ENCODE measurements at places on chromosomes 16 and 17. TPM values are rescaled to one million over a fixed set of nuclear protein-coding genes. Genes with fewer than 3 reads are reported as not detected.

CCDC200 gene
- 0.39 TPM for polyA plus RNA-seq

KRTAP1-1 gene
- polyA plus RNA-seq, result 0.14 TPM

GLYR1 gene
- polyA plus RNA-seq, result 59.1 TPM

DNA sequence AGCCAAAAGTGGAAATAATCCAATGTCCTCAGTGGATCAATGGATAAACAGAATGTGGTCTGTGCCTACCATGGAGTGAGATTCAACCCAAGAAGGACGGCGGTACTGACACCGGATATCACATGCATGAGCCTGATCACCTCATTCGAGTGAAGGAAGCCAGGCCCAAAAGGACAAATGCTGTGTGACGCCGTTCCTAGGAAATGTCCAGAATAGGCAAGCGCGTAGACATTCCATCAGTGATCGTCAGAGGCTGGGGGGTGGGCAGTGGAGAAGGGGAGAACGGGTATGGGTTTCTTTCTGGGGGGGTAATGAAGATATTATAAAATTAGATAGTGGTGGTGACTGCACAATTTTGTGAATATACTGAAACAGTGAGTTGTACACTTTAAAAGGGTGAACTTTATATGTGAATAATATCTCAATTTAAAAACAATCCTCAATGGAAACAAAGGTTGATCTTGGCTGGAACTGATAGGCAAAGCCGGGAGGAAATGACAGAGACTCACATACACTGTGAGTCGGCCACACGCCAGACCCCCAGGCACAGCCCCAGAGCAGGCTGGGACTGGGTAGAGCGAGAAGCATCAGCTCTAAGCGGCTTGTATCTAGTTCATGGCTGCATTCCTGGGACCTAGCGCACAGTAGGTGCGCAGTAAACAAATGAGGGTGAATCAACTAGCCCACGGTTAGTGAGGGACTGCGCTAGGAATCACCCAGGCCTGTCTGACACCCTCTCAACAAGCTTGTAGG is 3.5 kb downstream of the DBNDD1 start:
- peaks cover 81% of the 10 kb centered on the region for H3K27me3 ChIP-seq
- no peak overlapping the region for H3K4me3 ChIP-seq
- peaks cover 16% of the 10 kb centered on the region for H3K4me1 ChIP-seq

GRCh38 chr17:44636562-44636961 is 19.7 kb upstream of the MEIOC start:
- no peak for DNase-seq
- no peak overlapping the region for H3K4me3 ChIP-seq

GSG1L gene
- polyA plus RNA-seq, result 0.07 TPM

DNA sequence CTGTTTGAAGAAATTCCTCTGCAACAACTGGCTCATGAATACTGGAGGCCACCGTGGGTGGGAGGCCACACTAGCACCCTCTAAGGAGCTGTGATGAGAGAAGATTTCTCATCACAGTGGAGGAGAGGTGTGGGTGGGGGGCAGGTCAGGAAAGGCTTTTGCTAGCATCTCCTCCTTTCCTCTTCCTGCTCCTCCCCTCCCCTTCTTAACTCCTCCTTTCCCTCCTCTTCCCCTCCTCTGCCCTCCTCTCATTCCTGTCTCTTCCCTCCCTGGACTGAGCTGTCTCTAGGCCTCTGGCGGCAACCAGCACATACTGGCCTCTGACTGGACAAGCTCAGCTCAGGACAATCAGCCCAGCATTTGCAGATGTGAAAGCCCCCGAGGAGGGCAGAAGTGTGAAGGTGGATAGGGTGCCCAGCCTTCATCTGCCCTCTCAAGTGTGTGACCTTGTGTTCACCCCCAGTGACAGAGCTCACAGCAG is 19.0 kb upstream of the LHX1 start:
- no peak overlapping the region for H3K27ac ChIP-seq
- H3K27me3 ChIP-seq, result peaks cover 72% of the 10 kb centered on the region
- no peak overlapping the region for H3K4me3 ChIP-seq
- no peaks in the 10 kb centered on the region for H3K36me3 ChIP-seq
- no peaks in the 10 kb centered on the region for H3K4me1 ChIP-seq

DNA sequence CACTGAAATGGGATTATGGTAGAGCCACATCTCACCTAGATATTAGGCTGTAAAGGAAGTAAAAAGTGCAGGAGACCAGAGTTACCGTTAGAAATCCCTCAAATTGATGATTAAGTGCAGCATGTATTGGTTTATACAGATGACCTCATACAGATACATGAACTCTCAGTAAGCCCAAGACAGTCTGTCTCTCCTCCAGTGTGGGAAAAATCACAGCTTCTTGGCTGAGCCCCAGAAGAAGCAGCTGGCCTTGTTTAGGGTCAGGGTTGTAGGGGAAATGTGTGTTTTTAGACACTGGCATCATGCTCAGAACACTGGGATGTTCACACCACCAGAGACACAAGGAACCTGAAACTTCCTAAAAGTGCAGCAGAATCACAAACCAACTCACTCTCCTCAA is 135.9 kb downstream of the KATNIP start:
- peaks cover 16% of the 10 kb centered on the region for H3K36me3 ChIP-seq
- no peaks in the 10 kb centered on the region for H3K4me1 ChIP-seq
- DNase-seq, result no peak
- no peak overlapping the region for H3K27ac ChIP-seq
- no peak overlapping the region for H3K4me3 ChIP-seq
- no peaks in the 10 kb centered on the region for H3K27me3 ChIP-seq

DNA sequence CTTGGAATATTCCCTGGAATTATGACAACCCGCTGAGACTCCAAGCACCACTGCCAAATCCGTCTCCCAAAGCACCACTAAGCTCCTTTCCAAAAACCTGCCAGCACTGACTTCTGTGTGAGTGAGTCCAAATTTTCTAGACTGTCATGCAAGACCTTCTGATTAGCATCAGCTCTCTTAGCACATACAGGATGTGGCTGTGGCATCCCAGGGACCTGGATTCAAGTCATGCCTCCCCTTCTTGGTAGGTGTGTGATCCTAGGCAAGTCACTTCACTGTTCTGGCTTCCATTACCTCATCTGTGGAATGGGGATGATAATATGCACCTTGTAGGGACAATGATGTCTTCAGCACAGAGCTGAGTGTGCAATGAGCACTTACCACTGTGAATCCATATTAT is 38.3 kb upstream of the USP7 start:
- H3K27me3 ChIP-seq, result no peaks in the 10 kb centered on the region
- no peak for DNase-seq
- no peaks in the 10 kb centered on the region for H3K4me1 ChIP-seq
- no peak overlapping the region for H3K4me3 ChIP-seq
- H3K36me3 ChIP-seq, result no peaks in the 10 kb centered on the region

RNF222 gene
- polyA plus RNA-seq, result 0.34 TPM

GRCh38 chr17:21537302-21537701 is 155.0 kb upstream of the KCNJ18 start:
- H3K4me3 ChIP-seq, result no peak overlapping the region
- no peak for DNase-seq
- no peaks in the 10 kb centered on the region for H3K27me3 ChIP-seq
- peaks cover 11% of the 10 kb centered on the region for H3K4me1 ChIP-seq

- H3K36me3 ChIP-seq, result no peaks in the 10 kb centered on the region
- H3K4me3 ChIP-seq, result no peak overlapping the region
- H3K27ac ChIP-seq, result no peak overlapping the region
- peaks cover 43% of the 10 kb centered on the region for H3K4me1 ChIP-seq
- no peaks in the 10 kb centered on the region for H3K27me3 ChIP-seq
- DNase-seq, result no peak
Observed at GRCh38 chr16:54053891-54054820, 232.4 kb downstream of the IRX3 start.

KRTAP4-6 gene
- polyA plus RNA-seq, result not detected

NOG gene
- 1.3 TPM for polyA plus RNA-seq

CHAD gene
- polyA plus RNA-seq, result 0.37 TPM

DNA sequence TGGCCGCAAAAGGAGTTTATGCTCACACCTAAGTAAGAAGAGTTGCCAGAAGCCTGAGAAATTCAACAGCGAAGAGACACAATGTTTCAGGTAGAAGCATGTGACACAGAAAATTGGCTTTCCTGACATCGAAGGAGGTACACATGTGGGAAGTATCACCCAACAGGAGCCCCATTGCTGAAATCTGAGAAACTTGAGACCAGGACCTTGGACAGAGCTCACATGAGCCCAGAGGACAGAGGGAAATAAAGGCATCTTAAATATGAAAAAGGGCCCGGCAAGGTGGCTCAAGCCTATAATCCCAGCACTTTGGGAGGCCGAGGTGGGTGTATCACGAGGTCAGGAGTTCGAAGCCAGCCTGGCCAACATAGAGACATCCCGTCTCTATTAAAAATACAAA is 304.1 kb upstream of the C16orf82 start:
- no peak for DNase-seq
- H3K4me1 ChIP-seq, result no peaks in the 10 kb centered on the region
- H3K27me3 ChIP-seq, result no peaks in the 10 kb centered on the region
- no peak overlapping the region for H3K4me3 ChIP-seq

DNA sequence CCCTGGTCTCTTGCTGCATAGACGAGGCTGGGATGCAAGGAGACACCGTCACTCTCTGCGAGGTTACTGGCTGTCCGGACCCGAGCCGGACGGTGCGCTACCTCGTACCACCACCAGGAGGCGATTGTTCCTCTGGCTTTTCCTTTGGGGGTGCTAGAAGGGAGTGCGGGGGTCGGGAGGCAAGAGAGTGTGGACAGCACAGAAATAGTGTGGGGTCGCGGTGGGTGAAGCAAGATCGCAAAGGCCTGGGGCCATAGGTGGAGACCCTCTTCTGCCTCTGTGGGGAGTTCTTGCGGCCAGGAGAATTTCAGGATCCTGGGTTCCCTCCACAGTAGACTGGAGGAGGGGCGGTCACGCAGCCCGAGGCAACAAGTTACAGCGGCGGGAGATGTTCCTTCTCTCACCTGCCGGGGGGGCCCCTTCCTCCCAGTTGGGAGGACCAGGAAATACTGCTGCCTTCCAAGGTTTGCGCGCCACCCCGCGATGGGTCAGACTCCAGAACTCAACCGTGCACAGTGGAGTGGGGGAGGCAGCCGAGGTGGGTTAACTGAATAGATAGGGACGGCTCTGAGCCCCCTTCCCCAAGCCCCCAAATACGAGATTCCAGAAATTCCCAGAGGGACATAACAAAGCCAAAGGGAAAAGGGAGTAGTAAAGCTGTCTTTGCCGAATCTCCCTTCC is 6.9 kb downstream of the PHOSPHO1 start:
- peaks cover 65% of the 10 kb centered on the region for H3K27me3 ChIP-seq
- peak overlapping the region; percentile 30 for H3K4me3 ChIP-seq
- no peak for DNase-seq
- no peak overlapping the region for H3K27ac ChIP-seq

ZDHHC1 gene
- polyA plus RNA-seq, result 2.5 TPM

PARD6A gene
- polyA plus RNA-seq, result 5.9 TPM

- DNase-seq, result no peak
- no peaks in the 10 kb centered on the region for H3K4me1 ChIP-seq
- H3K27ac ChIP-seq, result no peak overlapping the region
- H3K4me3 ChIP-seq, result no peak overlapping the region
- no peaks in the 10 kb centered on the region for H3K27me3 ChIP-seq
Observed at GRCh38 chr17:9973669-9974447, 68.8 kb upstream of the RCVRN start.

GRCh38 chr17:44900894-44901293 is 1.6 kb upstream of the EFTUD2 start:
- H3K4me1 ChIP-seq, result peaks cover 7% of the 10 kb centered on the region
- no peak for DNase-seq
- no peak overlapping the region for H3K27ac ChIP-seq
- no peaks in the 10 kb centered on the region for H3K36me3 ChIP-seq
- no peaks in the 10 kb centered on the region for H3K27me3 ChIP-seq
- no peak overlapping the region for H3K4me3 ChIP-seq

DNA sequence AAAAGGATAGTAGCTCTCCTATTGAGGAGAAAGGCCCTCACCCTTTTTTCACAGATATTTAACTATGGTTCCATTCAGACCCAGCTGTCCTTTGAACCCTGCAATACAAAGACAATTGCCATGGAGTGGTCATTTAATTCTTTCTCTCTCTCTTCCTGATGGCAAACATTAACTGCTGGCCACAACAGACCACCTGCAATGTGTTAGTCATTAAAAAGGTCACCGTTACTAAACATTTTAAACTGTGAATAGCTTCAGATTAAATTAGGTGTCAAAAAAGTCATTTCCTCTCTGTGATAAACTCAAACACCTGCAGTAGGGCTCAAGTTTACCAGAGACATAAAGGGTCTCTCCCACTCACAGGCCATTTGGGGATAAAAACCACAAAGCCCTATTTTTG is 697.2 kb downstream of the TOX3 start:
- H3K27me3 ChIP-seq, result no peaks in the 10 kb centered on the region
- H3K36me3 ChIP-seq, result no peaks in the 10 kb centered on the region
- no peak for DNase-seq
- H3K27ac ChIP-seq, result no peak overlapping the region
- H3K4me3 ChIP-seq, result no peak overlapping the region
- no peaks in the 10 kb centered on the region for H3K4me1 ChIP-seq

KRT25 gene
- polyA plus RNA-seq, result 1.0 TPM

DNA sequence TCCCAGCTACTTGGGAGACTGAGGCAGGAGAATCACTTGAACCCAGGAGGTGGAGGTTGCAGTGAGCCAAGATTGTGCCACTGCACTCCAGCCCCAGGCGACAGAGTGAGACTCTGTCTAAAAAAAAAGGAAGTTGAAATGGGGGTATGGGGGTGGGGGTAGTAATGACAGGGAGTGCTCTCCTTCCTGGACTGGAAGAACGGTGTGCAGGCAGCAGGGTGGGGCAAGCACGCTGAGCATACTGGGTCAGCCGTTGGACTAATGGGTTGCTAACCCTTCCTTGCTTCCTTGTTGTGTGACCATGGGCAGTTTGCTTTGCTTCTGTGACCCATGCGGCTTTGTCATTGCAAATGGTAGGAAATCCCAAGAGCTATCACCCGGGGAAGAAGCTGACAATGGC is 16.5 kb downstream of the KATNIP start:
- DNase-seq, result no peak
- H3K27me3 ChIP-seq, result no peaks in the 10 kb centered on the region
- H3K4me3 ChIP-seq, result no peak overlapping the region

SPN gene
- polyA plus RNA-seq, result 49.3 TPM

DNA sequence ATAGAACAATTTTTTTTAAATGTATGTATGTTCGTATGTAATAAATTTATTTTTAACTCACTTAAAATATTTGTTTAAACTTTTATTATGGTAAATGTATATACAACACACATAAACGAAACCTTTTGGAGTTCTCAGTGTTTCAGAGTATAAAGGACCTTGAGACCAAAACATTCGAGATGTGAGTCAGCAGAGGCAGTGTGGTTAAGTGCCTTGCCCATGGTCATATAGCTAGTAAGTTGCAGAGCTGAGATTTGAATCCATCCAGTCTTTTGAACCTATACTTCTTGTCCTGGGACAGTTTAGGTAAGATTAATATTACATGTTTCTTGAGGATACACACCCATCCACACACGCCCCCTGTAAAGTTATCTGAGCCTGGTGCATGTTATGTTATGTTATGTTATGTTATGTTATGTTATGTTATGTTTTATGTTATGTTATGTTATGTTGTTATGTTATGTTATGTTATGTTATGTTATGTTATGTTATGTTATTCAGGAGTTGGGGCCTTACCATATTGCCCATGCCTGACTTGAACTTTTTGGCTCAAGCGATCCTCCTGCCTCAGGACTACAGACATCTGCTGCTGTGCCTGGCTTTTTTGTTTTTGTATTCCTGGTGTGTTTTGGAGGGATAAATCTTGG is 41.8 kb downstream of the TNRC6A start:
- H3K27ac ChIP-seq, result no peak overlapping the region
- no peak for DNase-seq
- H3K36me3 ChIP-seq, result peaks cover 5% of the 10 kb centered on the region
- H3K4me1 ChIP-seq, result no peaks in the 10 kb centered on the region

IL21R gene
- polyA plus RNA-seq, result 12.8 TPM

RNF43 gene
- polyA plus RNA-seq, result 2.2 TPM

- no peak overlapping the region for H3K4me3 ChIP-seq
- no peak overlapping the region for H3K27ac ChIP-seq
- no peaks in the 10 kb centered on the region for H3K4me1 ChIP-seq
Observed at GRCh38 chr16:72850853-72851252, 197.1 kb downstream of the ZFHX3 start.

UNC45B gene
- polyA plus RNA-seq, result 0.27 TPM

Measured in thymus (tissue), 14 donors.